Naive thymus-derived CD8-positive, alpha-beta T cell (primary cell): ENCODE measurements at places on chromosomes 3 and 15.

DNA sequence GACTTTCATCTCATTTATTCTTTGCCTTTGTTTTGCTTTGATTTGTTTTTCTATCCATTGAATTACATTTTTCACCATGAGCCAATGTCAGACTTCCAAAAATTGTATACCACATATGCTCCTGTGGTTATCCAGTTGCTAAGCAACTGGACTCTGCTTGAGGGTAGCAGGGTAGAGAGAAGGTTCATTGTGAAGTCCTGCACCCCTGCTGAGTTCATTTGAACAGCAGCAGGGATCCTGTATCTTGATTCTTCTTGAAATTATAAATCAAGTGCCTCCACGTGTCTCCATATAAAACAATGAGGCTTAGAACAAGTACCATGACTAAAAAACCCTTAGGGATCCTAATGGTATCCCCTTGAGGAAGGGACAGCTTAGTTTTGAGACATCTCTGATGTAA lies 449.3 kb downstream of the ROBO2 start:
- DNase-seq = no peak

DNA sequence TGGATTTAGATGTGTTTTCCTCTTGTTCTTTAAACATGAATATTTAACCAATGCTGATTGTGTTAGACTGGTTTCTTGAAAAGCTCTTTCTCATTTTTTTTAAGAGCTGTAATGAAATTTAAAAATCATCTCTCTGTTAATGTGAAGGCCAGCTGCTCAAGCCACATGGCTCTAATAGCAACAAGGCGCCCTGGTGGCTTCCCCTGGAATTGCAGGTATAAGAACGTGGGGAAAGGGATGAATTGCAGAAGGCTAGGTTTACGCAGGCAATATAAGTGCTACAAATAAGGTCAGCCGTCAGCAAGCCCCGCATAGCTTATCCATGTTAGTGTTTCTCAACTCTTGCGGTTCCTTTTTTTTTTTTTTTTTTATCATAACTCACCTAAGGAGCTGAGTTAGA lies 108.5 kb downstream of the SAMMSON start:
- no peak for DNase-seq

DNA sequence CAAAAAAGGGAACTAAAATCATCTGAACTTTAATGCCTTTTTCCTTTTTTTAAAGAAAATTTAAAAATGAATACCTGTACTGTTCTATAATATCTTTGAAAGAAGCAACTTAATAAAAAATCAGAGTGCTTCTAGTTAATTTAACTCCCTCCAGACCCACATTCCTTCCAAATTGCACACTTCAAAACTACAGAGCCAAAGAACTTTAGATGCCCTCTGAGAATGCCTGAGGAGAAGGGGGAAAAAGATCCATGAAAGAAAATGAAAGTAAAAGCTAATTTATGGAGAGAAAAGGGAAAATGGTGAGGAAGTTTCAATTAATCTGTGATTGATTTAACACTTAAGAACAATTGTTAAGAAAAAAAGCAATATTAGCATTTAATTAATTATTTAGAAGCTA lies 1141.6 kb downstream of the IGSF11 start:
- no peak for DNase-seq

DNA sequence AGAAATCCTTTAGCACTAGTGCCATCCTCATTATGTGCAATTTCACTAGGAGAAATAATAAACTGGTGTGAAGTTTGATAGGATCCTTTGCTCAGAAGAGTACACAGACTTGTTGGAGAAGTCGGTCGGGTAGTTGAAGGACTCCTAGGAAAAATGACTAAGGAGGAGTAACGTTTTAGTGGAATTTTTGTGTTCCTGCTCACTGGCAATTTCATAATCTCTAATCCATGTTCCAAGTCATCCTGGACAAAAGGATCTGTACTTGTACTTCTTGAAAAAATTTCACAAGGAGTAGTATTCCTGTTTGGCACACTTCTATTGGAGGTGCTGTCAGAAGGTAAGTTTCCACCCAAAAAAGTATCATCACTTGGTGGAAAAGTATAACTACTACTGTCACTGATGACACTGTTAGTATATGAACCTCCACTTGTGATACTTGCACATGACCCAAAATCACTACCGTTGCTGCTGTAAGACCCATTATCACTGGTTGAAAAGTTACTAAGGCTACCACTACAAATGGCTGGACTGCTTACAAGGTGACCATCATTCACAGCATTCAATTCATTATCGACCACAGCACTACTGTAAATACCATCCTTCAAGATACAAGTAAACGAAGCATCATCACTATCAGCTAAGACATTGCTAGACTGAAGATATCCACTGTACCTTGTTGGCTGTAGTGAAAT lies 77.4 kb downstream of the NEDD4 start:
- DNase-seq = no peak

DNA sequence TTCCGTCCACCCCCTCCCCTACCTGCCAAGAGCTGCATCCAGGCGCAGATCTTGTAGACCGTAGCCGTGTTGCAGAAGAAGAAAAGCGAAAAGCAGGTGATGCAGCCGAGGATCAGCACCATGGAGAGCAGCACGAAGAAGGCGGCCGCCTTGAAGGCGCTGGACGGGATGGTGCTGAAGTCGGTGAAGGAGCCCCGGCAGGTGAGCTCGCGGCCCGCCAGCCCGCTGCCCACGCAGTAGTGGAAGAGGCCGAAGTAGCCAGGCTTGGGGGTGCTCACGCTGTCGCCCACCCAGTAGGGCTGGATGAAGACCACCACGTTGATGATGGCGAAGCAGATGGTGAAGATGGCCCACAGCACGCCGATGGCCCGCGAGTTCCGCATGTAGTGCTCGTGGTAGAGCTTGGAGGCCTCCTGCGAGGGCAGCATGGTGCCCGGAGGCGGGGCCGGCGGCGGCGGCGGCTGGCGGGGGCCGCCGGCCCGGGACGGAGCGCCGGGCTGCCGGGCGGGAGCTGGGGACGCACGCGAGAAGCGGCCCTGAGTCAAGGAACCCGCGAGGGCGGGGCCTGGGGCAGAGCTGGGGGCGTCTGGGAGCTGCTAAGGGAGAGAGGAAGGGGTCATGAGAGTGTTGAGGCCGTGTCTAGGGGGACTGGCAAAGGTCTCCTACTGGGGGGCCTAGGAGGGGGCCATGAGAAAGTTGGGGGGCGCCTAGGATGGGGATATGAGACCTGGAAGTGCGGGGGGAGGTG lies 1.2 kb downstream of the LHFPL4 start:
- peak; percentile 4 for DNase-seq

DNA sequence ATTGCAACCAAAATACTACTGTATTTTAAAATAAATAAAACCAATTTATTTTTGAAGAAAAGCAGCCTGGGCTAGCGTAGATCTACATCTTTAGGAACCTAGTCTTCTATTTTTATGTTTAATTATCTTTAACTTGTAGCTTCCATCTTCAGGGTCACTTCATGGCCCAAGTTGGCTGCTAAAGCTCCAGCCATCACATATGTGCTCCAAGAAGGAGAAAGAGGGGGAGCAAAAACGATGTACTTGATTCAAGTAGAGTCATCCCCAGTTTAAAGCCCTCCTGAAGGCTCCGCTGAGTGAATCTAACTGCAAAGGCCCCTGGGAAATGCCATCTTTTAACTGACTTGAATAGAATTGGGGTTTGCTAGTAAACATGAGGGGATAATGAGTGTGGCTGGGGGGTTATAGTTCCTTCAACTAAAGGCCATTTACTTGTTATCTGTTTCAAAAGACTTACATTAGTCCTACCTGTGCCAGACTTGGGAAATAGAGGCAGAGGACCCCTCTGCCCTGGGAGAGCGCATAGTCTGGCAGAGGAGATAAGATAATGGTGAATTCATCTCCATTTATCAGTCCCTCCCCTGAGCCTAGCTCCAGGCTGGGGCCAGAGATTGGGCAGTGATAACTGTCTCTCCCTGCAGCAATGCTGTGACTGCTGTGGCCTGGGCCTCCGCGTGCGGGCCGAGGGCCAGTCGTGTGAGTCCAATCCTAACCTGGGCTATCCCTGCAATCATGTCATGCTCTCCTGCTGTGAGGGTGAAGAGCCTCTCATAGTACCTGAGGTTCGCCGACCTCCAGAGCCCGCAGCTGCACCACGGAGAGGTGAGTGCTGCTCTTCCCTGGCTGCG lies 64.6 kb downstream of the FBLN2 start:
- DNase-seq = no peak

DNA sequence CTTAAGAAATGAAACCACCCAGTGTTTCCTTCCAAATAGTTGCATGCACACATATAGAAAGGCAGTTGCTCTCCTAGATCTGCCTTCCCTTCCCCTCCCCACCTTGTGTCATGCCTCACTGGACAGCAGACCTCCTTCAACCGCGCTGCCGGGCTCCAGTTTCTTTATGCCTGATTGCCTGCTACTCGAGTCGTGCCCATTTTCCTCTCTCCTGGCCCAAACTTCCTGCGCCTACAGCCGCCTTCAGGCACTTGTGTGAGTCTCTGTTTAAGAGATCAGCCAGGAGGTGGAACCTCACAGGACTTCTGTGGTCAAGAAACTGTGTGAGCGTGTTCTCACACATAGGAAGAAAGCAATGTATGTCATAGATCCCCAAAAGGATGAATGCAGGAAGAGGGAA lies 8.8 kb upstream of the FAM107A start:
- DNase-seq = no peak

- no peak for DNase-seq
Measured at GRCh38 chr3:119570229-119570628, 9.1 kb upstream of the ADPRH start.

DNA sequence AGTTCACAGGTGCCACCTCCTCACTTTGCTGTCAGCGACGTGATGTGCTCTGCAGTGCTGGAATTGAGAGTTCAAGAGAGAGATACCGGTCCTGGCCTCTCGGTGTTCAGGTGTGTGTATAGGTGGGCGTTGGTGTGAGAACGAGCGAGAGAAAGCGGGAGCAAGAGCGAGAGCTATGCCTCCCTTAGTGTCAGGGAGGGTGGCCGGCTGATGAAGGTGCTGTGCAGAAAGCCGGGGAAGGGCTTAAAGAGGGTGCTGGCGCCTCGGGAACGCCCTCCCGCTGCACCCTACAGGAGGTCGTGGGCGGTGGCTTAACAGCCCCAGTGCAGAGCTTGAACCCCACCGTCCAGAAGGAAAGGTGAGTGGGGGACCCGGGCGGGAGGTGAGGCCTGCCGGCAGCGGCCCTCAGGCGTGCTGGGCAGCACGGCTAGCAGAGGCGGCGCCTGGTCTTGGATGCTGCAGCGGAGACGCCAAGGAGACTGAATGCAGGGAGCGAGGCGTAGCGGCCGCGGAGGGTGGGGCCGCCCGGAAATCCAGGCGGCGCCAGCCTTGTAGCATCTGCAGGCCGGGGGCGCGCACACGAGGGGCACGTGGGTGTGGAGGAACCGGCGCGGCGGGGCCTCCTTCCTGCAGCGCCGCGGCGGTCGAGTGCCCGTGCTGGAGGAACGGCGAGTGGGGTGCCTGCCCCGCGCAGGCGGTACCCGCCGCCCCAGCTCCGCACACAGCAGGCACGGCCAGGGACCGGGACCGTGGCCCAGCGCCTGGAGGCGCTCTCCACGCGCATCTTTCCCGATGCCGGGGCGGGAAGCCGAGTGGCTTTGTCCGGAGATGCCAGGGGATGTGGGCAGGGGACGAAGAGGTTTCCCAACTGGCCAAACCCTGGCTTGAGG lies 246.8 kb upstream of the TOPAZ1 start:
- DNase-seq = peak; percentile 17

DNA sequence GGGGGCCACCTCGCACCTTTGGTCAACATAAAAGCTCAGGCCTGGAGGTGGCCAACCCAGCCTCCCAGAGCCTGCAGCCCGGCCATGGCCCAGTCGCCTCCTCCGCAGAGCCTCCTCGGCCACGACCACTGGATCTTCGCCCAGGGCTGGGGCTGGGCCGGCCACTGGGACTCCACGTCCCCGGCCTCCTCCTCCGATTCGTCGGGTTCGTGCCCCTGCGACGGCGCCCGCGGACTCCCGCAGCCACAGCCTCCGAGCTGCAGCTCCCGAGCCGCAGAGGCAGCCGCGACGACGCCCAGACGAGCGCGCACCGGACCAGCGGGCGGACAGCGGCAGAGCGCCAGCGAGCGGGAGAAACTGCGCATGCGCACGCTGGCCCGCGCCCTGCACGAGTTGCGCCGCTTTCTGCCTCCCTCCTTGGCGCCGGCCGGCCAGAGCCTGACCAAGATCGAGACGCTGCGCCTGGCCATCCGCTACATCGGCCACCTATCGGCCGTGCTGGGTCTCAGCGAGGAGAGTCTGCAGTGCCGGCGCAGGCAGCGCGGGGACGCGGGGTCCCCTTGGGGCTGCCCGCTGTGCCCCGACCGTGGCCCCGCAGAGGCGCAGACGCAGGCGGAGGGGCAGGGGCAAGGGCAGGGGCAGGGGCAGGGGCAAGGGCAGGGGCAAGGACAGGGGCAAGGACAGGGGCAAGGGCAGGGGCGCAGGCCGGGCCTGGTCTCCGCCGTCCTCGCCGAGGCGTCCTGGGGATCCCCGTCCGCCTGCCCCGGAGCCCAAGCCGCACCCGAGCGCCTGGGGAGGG lies at the start of gene MESP2:
TSS of gene MESP2 (plus strand) at position 59 of the 799 bp plus-strand sequence. CDS start at position 85, 26 bp downstream.
- DNase-seq = no peak

DNA sequence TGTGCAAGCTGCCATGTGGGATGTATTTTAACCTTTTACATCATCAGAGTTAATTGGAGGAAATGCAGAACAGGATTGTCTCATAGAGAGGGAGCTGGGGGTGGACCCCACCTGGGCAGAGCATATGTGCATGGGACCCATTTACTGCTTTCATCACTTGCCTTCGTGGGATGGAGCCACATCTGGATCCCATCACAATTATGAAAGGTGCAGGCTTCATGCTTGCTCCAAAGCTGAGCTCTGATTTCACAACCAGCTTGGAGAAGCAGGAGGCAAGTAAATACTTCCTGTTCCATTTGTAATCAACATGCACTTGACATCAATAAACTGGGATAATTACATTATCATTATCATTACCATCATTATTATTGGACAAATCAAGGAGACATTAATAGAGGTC lies 161.9 kb downstream of the ALDH1A2 start:
- DNase-seq = no peak

DNA sequence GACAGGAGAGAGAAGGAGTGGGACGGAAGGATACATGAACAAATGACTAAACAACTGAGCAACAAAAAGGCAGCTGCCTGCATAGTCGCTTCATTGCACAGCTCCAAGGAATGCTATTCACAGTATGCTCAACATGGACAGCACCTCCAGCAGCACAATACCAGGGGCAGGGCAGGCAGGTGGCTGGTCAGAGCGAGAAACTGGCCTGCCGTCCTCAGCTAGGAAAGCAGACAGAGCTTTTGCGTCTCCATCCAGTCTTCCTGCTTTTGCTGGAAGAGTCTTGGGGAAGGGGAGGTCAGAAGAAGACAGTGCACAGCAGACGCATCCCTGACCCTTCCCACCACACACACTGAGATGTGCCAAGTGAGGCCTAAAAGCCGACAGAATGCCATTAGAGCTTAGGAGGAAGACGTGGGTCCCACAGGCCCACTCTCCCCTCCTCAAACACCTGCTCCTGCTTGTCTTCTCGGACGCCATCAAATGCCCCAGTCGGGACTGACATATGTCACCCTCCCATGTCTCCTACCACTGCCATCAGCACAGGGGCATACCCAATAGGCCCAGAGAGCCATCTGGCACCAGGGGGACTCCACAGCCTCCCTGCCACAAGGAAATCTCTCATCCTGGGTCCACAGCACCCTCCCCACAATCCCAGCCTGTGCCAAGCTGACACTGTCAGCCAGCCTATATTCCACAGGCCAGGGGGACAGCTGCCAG lies 3.9 kb downstream of the RAB6B start:
- DNase-seq = no peak
